Thymus (tissue), 14 donors: ENCODE measurements at places on chromosomes 1 and 21. TPM values are rescaled to one million over a fixed set of nuclear protein-coding genes. Genes with fewer than 3 reads are reported as not detected.

Gene CCDC24
- 11.1 TPM for polyA plus RNA-seq

DNA sequence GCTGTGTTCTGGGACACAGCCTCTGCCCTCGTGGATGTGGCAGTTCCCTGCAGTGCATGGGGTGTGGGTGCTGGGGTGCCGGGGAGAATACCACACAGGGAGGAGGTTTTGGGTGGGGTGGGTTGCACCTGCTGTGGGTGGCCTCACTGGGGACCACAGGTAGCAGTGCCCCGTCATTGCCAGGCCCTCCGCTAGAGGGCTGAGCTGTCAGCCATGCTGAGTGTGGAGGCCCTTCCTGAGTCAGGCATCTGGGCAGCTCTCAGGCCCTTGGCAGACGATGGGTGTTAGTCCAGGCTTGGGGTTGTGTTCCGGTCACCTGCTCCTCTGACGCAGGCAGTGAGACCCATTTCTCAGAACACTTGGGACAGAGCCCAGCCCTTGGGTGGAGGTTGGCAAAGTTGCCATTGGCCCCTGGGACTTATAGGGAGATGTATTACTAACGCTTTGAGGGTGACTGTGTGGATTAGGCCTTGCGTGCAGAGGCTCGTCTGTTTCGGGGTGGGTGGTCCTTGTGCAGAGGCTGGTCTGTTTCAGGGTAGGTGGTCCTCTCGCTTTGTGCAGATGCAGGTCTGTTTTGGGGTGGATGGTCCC is 23.9 kb downstream of the PCNT start:
- no peak for DNase-seq

GRCh38 chr1:220077887-220078286 is 11.7 kb downstream of the BPNT1 start:
- no peak for DNase-seq

Gene USH2A
- 0.14 TPM for polyA plus RNA-seq

GRCh38 chr1:83996191-83996590 is 2.7 kb downstream of the TTLL7 start:
- no peak for DNase-seq

DNA sequence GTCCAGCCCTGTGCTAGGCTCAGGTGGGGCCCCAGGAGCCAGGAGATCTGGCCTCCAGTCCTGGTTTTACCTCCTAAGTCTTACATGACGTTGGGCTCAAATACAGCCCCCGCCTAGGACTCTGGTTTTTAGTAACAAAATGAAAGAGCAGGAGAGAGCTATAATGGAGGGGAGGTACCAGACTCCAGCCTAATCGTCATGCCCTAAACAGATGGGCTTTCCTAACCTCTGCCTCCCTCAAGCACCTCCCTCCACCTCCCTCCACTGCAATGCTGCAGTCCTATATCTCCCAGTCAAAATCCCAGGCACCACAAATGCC is 28.6 kb downstream of the TTC39A start:
- DNase-seq, result no peak

GRCh38 chr1:100713626-100714025 is 5.9 kb upstream of the VCAM1 start:
- DNase-seq, result no peak

Gene GPR89A
- polyA plus RNA-seq, result 21.3 TPM

DNA sequence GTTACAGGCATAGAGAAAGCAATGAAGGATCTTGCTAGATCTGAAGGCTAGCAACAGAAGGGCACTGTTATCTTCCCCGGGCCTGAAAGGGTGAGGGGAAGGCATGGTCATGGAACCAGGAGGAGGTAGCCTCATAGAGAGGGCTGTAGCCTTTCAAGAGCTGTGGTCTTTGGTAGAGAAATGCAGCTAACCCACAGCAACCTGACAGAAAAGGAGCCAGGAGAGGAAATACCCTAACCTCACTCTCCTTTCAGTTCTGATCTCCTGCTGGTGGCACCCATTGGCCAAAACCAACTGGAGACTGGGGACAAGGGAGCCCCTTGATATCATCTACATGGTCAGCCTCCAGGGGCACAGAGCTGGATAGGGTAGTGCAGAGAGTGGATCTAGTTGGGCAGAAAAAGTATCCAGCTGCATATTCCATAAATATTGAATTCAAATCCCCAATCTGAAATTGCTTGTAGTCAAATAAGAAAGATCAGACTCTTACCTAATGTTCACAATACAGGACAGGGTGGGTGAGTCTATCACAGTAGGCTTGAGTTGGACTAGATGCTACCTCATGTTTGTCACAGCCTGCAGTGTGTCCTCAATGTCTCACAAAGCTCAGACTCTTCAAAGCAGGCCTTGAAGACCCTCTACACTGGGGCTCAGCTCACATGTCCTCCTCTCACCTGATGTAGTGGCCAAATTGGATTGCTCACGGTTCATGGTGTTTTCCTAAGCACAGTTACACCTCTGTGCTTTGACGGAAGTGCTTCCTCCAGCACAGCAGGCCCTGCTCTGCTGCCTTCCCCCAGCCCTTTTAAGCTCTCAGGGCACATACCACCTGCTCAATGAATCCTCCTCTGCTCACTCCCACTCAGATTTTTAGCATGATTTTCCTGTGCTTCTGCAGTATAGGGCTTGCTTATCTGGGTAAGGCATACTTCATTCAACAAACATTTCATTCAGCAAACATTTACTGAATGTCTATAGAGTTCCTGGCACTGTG is 74.1 kb upstream of the JUN start:
- DNase-seq, result peak; percentile 70

DNA sequence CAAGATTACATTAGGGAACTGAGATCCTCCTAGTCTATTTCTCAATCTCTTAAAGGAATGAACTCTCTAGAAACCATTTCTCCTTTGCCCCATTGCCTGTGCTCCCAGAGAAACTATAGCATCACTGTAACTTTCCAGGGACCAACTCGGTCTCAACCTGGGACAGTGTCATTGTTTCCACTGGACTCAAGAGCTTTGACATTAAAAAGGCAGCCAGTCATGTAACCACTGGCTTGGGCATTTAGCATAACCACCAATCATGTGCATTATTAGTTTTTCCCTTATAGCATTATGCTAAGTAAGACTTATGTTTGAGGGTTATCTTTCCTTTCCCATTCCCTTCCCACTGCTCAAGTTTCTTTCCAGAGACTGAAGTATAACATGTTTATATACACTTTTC is 18.2 kb downstream of the TEX38 start:
- DNase-seq, result no peak

DNA sequence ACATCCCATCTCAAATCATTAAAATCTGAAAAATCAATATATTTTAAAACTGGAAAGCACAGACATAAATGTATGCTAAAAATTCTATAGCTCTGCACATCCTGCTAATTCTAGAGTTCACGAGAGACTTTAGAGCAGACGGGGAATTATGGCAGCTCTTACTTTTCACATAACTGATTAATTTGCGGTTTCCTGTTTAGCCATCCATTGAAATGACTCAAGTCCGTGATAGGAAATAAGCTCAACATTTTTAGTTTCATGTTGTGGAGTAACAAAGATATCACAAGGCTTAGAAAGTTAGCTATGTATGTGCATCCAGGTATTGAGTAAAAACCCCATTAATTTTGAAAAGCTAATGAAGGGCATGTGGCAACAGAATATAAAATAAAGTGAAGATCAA is 123.2 kb downstream of the SMYD2 start:
- DNase-seq, result no peak

Gene CLEC20A
- polyA plus RNA-seq, result 0.39 TPM

Gene LGR6
- polyA plus RNA-seq, result 1.0 TPM

DNA sequence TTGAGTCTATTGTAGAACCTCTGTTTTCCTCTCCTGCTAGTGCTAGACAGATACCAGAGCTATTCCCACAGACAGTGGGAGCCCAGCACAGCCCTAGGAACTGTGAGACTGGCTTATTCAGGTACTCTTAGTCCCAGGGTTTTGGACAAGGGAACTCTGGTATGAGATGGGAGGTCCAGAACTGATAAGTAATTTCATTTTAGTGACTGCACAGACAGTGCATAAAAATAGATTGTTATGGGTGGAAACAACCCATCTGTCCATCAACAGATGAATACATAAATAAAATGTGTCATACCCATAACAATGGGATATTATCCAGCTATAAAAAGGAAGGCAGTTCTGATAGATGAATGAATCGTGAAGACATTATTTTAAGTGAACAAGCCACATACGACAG is 9.0 kb downstream of the EPS8L3 start:
- no peak for DNase-seq

- DNase-seq, result no peak
Observed at GRCh38 chr1:231407547-231408396, 14.3 kb downstream of the EGLN1 start.

Gene TLCD4
- 0.71 TPM for polyA plus RNA-seq

- DNase-seq, result no peak
Observed at GRCh38 chr1:227521782-227522181, 41.6 kb upstream of the ZNF678 start.

Gene FCRL6
- 0.57 TPM for polyA plus RNA-seq

DNA sequence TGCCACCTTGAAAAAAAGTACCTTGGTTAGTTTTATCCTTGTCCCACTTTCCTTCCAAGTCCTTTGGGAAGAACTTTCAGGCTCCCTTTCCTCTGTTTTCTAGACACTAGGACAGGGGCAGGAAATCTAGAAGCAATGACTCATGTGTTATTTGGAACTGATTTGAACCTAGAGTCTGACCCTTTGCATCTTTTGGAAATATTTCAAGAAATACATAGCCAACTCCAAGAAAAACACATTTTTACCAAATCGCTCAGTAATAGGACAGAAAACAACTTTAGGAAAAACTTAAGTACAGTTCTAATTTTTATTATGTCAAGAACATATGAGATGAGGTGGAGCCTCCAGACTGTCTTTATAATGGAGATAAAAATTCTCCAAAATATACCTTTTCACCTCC is 292.4 kb downstream of the PTBP2 start:
- DNase-seq, result no peak

Gene FOXD2
- polyA plus RNA-seq, result 0.16 TPM

Gene OR2T35
- not detected for polyA plus RNA-seq

GRCh38 chr21:29238967-29239290 is 59.8 kb upstream of the BACH1 start:
- no peak for DNase-seq

DNA sequence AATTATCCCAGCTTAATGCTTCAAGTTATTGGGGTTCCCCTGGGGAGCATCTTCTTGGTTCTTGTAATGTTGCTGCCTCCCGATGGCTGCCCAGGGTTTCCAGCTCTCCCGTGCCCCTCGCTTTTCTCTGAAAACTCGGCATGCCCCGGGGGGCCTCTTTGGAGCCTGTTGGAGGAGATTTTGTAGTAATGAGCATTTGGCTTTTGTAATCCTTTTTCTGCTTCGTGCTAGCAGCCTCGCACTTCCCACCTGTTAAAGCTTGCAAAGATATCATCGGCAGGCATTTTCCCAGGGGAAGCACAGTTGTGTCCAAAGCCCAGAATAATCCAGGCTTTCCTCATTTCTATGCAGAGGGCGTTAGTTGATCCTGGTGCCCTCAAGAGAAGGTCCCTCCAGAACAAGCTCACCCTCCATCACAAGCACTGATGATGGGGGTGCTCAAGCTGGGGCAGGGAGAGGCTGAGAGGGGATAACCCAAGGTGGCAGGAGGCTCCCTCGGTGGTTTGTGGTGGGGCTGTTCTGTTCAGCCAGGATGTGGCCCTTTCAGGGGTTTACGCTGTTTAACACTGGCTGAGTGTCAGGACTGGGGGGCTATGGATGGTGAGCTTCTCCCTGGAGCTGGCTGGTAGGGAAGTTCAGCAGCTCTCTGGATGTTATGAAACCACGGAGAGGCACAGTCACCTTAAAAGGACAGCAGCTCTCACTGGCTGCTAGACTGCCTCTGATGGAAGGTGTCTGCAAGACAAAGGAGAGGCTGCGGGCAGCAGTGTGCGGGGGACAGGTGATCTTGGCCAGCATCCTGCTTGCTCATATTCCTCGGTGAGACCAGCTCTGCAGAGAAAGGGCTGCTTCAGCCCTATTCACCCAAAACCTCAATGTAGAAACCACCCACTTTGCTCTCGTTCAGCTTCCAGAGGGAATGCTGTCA is 477.1 kb upstream of the VAMP3 start:
- no peak for DNase-seq

DNA sequence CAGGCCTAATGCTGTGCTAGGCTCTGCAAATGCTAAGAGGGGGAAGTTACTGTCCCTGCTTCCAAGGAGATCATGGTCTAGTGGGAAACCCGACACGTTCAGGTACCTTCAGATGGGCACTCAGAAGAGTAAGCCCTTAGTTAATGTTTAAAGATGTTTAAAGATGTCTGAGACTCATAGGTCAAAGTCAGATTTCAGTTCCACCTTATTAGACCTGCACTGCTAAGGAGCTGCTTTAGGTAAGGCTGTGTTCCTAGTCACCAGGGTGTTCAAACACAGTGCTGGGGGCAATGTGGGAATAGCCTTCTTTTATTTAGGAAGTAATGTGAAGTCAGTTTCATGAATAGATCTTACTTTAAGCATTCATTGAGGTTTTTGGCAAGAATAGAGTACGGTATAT is 3.8 kb upstream of the RUSC1 start:
- no peak for DNase-seq

DNA sequence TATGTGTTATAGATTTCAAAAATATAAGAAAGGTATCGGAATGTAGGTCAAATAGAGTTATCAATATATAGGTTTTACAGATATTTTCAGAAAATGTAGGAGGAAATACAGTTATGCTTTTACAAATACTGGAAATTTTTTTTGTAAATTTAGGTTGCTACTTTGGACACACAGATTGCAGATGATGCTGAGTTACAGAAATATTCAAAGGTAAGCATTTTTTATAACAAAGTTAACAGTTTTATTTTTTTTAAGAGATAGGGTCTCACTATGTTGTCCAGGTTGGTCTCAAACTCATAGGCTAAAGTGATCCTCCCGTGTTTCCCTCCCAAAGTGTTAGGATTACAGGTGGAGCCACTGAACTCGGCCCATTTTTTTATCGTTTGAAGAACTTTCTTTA is 66.0 kb downstream of the PATJ start:
- DNase-seq, result no peak

Gene ALPL
- polyA plus RNA-seq, result 3.8 TPM

Gene NTPCR
- 50.8 TPM for polyA plus RNA-seq

- DNase-seq, result no peak
Observed at GRCh38 chr1:56167596-56167995, 411.8 kb downstream of the PLPP3 start.
